ENCODE measurements at places on chromosomes 13 and 19. TPM values are rescaled to one million over a fixed set of nuclear protein-coding genes. Genes with fewer than 3 reads are reported as not detected.
A peak's percentile ranks its signal among the peaks of the same experiment; 100 is the strongest.

Gene MTMR6
- total RNA-seq = 95.3 TPM

Gene OR4F17
- not detected for total RNA-seq

Gene SIGLECL1
- total RNA-seq = not detected

Gene IZUMO4
- 10.6 TPM for total RNA-seq

Gene CABP5
- total RNA-seq = not detected

Gene SCGB2B2
- total RNA-seq = 1.2 TPM

GRCh38 chr13:108525827-108526226, 103.6 kb upstream of the MYO16 start:
- no peak for DNase-seq

DNA sequence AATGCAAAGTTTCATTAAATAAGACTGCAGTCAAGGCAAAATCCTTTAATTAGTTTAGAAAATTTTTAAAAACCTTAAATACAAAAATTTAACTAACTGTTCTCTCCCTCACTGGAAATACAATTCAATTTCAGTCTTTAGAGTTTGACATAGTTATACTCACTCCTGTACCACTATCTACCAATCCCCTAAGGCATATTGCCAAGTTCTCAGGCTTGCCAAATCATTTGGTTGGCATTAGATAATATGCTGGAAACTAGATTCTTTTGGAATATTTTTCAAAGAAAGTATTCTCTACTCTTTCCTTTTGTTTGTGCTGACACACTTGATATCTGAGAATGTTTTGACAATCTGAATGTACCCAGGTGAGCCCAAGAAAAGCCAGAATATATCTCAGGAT, 77.2 kb downstream of the TSC22D1 start:
- no peak for DNase-seq

DNA sequence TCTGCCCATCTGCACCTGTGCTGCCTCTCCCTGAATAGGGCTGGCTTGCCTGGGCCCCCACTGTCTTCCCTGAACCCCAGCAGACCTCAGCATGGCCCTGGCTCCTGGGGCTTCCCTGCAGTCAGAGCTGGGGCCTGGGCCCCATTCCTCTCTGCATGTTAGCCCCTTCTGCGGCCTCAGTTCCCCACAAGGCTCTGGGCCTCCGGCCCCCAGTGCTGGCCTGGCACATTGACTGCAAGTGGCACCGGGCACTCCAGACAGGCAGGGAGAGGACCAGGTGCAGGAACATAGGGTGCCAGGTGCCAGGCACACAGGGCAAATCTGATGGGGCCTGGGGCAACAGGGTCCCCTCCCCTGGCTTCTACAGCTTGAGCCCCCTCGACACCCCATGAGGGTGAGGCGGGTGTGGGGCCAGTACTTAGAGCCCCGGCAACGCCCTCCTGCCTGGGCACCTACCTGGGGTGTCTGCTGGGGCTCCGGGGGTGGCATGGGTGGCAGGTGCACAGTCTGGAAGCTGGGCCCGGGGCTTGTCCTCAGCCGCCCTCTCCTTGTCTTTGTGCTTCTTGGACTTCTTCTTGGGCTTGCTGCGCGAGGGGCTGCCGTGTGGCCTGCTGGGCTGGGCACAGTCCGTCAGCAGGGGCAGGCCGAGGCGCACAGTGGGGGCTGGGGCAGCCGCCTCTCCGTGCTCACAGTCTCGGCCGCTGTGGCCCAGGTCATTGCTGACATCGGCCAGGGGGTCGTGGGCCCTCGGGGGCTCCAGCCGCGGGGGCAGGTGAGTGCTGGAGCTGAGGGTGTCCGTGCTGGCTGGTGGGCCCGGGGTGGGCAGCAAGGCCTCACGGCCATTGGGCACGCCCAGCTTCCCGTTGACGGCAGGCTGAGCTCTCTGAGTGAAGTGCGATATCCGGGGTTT, 12.3 kb upstream of the ISYNA1 start:
- no peak for DNase-seq

GRCh38 chr19:31110336-31110735, 238.9 kb downstream of the TSHZ3 start:
- DNase-seq = no peak

- DNase-seq = no peak
Measured at GRCh38 chr13:21240586-21240985, 64.1 kb downstream of the MRPL57 start.

GRCh38 chr13:29991343-29991742, 140.9 kb upstream of the UBL3 start:
- DNase-seq = no peak

GRCh38 chr13:106499113-106499512, 36.3 kb downstream of the EFNB2 start:
- no peak for DNase-seq

DNA sequence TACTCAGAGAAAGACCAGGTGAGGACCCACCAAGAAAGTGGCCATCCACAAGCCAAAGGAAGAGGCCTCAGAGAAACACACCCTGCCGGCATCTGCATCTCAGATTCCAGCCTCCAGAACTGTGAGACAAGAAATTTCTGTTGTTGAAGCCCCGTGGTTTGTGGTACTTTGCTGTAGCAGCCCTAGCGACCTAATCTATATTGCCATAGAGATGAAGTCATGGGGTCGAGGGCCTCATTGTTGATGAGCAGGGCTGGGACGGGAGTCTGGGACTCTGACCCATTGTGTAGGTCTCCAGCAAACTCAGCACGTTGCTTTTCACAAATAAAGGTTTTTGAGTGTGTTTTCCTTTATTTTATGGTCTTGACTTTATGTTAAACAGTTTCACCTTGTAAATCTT, 174.9 kb downstream of the TNFSF13B start:
- DNase-seq = no peak

DNA sequence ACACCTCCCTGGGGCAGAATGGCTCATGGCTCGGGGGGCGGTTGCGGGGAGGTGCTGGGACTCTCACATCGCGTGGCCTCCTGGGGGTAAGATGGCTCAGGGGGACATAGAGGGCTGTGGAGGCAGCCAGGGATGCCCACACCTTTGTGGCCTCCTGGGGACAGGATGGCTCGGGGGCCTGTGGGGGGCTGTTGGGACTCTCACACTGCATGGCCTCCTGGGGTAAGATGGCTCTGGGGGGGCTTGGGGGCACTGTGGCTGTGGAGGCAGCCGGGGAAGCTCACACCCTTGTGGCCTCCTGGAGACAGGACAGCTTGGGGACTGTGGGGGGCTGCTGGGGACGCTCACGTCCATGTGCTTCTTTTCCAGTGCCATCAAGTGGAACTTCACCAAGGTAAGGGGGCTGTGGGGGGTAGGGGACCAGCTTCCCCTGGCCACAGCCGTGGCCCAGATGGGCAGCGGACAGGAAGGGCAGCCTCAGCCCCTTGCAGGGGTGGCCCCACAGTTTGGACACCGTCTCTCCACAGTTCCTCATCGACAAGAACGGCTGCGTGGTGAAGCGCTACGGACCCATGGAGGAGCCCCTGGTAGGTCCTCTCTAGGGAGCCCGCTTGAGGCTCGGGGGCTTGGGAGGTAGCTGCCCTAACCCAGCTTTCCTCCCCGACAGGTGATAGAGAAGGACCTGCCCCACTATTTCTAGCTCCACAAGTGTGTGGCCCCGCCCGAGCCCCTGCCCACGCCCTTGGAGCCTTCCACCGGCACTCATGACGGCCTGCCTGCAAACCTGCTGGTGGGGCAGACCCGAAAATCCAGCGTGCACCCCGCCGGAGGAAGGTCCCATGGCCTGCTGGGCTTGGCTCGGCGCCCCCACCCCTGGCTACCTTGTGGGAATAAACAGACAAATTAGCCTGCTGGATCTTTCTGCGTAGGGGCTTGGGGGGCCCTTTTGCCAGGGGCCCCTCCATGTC, 2.4 kb downstream of the GPX4 start:
- DNase-seq = no peak

GRCh38 chr19:45767881-45768654, 984 bp downstream of the SIX5 start:
- peak; percentile 63 for DNase-seq

GRCh38 chr13:29846475-29847256, 3.8 kb downstream of the UBL3 start:
- DNase-seq = no peak

GRCh38 chr19:48859711-48860572, 8.5 kb downstream of the PLEKHA4 start:
- peak; percentile 55 for DNase-seq

- DNase-seq = peak; percentile 49
Measured at GRCh38 chr19:34145741-34146202, 26.5 kb upstream of the LSM14A start.

DNA sequence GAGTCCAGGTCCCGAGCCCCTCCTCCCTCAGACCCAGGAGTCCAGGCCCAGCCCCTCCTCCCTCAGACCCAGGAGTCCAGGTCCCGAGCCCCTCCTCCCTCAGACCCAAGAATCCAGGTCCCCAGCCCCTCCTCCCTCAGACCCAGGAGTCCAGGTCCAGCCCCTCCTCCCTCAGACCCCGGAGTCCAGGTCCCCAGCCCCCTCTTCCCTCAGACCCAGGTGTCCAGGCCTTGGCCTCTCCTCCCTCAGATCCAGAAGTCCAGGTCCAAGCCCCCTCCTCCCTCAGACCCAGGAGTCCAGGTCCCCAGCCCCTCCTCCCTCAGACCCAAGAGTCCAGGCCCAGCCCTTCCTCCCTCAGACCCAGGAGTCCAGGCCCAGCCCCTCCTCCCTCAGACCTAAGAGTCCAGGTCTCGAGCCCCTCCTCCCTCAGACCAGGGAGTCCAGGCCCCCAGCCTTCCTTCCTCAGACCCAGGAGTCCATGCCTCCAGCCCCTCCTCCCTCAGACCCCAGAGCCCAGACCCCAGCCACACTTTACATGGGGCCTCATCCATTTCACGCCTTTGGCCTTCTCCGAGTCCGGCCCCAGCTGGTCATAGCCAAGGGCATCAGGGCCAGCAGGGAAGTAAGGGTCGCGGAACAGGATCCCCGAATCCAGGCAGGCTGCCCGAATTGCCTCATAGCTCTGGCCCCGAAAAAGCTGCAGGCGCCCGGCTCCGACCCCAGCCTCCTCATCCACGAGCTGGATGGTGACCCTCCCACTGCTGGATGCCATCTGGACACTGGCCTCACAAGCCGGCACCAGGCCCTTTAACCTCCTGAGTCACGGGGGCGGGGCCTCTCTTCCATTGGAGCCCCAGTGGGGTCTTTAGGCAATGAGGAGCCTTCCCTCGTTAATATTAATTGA, 628 bp downstream of the CAPN12 start:
- DNase-seq = no peak
